Activated CD4-positive, CD25-positive, alpha-beta regulatory T cell treated with anti-CD3 and anti-CD28 coated beads, Interleukin-2, amount 50 U/mL, for 16 hours (primary cell): ENCODE measurements at places on chromosomes 4 and X.

DNA sequence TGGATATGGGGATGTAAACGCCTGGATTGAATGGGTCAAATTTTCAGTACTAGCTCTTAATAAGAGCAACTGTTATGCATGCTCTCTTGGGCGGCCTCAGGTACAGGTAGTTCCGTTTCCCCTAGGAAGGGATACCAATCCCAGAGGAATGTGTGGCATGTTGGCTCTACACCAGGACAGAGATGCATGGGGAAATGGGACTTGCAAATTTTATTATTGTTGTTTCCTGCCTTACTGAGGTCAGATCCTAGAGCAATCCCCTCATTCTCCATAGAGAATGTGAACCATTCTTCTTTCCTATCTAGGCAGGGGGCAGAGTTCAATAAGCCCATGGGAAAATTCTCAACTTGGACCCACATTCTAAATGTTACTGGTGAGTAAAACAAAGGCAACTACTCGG is 361.8 kb upstream of the FGF16 start:
- no peak for DNase-seq

DNA sequence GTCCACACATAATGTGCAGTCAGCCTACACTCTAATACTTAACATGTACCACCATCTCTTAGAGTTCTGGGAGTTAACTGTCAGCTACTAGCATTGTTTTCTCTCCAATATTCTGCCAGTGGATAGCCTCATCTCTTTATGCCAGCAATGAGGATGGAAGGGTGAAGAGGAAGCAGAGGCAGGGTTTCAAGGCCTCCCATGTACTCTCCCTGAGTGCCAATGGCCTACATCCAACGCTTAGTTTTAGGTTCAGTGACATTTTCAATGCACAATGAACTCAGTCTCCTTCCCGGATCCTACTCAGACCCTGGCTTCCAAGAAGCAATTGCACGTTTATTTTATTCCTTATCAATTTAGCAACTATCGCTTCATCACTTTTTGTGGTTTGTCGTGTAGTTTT is 686.1 kb downstream of the DMD start:
- no peak for DNase-seq

GRCh38 chr4:87848622-87849351 is 16.0 kb downstream of the MEPE start:
- DNase-seq = no peak

DNA sequence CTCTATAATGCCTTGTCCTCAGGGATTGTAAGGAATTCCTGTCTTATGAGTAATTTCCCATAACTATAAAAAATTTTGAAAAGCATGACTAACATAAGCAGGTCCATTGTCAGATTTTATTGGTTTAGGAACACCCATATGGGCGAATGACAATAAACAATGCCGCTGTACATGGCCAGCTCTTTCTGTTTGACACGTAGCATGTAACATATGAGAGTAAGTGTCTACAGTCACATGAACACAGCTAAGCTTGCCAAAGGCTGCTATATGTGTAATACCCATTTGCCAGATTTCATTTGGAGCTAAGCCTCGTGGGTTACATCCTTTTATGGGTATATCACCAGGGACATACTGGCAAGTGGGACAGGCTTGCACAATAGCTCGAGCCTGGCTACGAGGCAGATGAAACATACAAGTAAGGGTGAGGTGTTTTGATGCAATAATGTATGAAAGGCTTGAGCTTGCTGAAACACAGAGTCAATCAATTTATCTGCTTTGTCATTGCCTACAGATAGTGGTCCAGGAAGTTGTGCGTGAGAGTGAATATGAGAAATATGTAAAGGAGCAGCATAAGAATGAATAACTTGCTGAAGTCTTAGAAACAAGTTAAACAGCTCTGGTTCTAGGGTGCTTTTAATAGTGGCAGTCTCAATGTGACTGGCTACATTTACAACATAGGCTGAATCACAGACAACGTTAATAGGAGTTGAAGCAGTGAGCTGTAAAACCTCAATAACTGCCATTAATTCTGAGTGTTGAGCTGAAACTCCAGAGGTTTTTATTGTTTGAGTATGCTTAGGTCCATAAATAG is 67.4 kb upstream of the UGT2B10 start:
- DNase-seq = no peak
